Activated CD4-positive, alpha-beta T cell treated with anti-CD3 and anti-CD28 coated beads, Interleukin-2, amount 10 ng/mL, durations not matched to agents 7 days and 5 days (primary cell): ENCODE measurements at places on chromosomes 3 and 15.

- H3K36me3 ChIP-seq: no peaks in the 10 kb centered on the region
- peaks cover 12% of the 10 kb centered on the region for H3K4me1 ChIP-seq
- no peaks in the 10 kb centered on the region for H3K27me3 ChIP-seq
- no peak for DNase-seq
Measured at GRCh38 chr3:195084746-195085145, 186.2 kb downstream of the XXYLT1 start.

DNA sequence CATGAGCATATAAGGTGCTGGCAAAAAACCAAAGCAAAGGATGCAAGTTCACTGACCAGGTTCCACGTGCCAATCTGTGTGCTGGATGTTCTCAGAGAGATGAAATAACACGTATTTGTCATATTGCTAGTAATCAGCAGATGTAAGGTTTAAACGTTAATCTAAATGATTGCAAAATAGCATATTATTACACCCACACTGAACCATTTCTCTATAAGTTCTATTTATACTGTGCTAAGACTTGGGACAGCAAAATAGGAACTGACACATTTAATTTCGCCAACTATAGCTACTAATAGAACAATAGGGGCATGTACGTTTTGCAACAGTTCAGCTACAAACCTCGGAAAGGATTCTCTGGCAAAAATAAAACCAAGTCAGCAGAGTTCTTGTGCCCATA is 350.3 kb upstream of the ZNF385D start:
- no peaks in the 10 kb centered on the region for H3K4me1 ChIP-seq
- no peaks in the 10 kb centered on the region for H3K36me3 ChIP-seq
- H3K4me3 ChIP-seq: no peak overlapping the region
- H3K27ac ChIP-seq: no peak overlapping the region
- H3K27me3 ChIP-seq: no peaks in the 10 kb centered on the region

DNA sequence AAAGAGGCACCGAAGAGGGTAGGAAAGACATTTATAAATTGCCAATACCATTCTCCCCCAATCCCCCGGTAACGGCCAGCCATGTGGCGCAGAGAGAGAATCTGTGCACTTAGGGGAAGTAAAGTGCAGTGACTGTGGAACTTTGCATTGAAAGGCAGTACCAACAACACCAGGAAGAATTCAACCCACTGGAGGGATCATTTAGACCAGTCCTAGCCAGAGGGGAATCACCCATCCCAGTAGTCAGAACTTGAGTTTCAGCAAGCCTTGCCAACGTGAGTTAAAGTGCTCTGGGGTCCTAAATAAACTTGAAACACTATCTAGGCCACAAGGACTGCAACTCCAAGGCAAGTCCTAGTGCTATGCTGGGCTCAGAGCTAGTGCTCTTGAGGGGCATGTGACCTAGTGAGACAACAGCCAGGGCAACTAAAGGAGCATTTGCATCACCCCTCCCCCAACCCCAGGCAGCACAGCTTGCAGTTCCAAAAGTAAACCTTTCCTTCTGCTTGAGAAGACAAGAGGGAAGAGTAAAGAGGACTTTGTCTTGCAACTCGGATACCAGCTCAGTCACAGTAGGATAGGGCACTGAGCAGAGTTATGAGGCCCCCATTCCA is 15.0 kb downstream of the CEP70 start:
- peaks cover 29% of the 10 kb centered on the region for H3K4me1 ChIP-seq
- H3K27ac ChIP-seq: no peak overlapping the region
- H3K36me3 ChIP-seq: peaks cover 24% of the 10 kb centered on the region
- H3K27me3 ChIP-seq: no peaks in the 10 kb centered on the region
- DNase-seq: no peak

DNA sequence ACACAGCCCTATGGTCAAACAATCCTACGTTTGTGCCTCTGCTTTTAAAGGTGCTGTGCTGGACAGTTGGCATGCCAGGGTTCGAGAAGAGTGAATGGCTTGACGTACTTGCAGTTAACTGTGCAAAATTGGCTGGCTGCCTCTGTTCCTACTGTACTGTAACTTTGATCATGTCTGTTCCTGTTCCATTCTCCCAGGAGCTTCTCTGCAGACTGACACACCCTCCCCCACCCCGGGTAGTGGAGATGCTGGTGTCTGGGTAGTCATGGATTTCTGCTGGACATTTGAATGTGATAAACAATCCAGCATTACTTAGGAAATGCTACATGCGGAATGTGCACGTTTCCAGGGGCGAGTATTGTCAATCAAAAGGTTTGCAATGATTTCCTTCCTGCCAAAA is 6.5 kb upstream of the VILL start:
- H3K27ac ChIP-seq: no peak overlapping the region
- no peaks in the 10 kb centered on the region for H3K36me3 ChIP-seq
- peaks cover 5% of the 10 kb centered on the region for H3K4me1 ChIP-seq
- no peaks in the 10 kb centered on the region for H3K27me3 ChIP-seq

- H3K4me3 ChIP-seq: peak overlapping the region; percentile 25
- peak overlapping the region; percentile 87 for H3K27ac ChIP-seq
- no peaks in the 10 kb centered on the region for H3K27me3 ChIP-seq
Measured at GRCh38 chr3:71489315-71489761, 94.2 kb downstream of the FOXP1 start.

DNA sequence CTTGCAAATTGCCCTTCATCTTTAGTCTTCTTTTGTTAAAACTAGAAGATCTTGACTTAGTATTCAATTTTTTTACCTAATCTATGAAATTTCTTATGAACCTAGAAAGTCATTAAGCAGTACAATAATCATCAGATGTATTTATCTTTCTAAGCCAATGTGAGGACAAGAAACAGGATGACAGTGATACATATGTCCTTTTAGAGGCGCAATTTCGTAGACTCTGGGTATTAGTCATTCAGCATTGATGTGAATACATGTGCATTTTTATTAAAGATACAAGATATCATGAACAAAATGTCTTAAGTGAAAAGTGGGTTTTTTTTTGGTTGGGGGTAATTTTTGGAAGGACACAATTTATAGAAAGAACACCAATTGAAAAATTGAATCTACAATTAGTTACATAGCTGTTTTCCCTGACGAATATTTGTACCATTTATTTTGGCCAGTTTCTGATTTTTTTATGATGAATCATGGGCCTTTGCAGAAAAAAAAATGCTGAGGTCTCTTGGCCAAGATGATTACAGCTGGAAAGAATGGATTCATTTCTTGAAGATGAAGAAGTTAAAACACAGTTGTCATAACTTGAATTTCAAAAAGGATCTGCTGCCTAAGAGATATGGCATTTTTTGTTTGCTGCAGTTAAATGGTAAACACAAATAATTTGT is 48.9 kb upstream of the AGTR1 start:
- DNase-seq: no peak
- no peak overlapping the region for H3K4me3 ChIP-seq
- H3K4me1 ChIP-seq: no peaks in the 10 kb centered on the region
- H3K27ac ChIP-seq: no peak overlapping the region
- no peaks in the 10 kb centered on the region for H3K27me3 ChIP-seq

DNA sequence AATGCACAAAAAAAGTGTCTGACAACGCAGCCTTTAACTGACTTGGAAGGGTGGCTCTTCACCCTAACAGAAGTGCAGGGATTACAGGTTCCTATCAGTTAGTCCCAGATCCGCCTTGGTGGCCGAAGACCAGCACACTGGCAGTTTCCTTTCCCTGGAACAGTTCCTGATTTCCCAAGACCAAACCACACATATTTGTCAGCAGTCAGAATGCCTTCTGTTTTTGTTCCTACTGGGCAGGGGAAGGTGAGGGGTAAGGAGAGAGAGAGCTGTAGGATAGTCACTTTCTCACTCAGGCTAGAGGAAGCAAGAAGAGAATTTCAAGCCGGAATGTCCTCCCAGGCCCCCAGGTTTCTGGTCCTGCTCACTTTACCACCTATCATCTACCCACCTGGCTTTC is 9.2 kb downstream of the CXCR6 start:
- peaks cover 47% of the 10 kb centered on the region for H3K4me1 ChIP-seq
- no peak overlapping the region for H3K27ac ChIP-seq
- H3K36me3 ChIP-seq: peaks cover 94% of the 10 kb centered on the region
- H3K4me3 ChIP-seq: no peak overlapping the region
- no peaks in the 10 kb centered on the region for H3K27me3 ChIP-seq
- DNase-seq: no peak

DNA sequence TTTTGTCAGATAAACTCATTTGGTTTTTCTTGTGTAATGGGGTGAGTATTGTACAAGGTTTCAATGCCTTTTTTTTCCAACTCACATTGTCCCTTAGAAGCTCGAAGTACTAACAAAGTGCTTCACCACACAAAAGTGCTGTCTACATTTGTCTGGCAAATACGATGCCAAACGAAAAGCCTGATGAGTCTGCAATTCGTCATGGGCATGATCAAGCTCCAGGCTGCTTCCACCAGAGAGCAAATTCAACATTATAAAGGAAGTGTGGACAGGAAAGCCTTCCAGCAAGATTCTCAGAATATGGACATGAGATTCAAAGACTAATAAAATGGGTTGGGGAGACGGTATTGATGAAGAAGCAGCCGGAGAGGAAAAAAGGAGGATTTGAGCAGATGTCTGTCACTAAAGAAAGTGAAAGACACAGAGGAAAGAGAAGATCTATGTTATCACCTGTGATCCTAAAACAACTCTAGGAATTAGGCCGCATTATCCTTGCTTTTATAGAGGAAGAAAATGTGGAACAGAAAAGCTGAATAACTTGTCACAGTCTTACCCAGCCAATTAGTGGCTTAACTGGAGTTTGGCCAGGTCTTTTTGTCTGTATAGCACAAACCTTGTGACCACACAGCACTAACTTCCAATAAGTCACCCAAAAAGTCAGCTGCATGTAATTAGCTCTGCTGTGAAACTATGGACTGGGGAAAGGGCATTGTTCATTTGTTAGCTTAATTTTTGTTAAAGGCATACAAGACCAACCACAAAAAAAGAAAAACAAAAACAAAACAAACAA is 494.8 kb downstream of the FHIT start:
- no peak overlapping the region for H3K4me3 ChIP-seq
- no peaks in the 10 kb centered on the region for H3K27me3 ChIP-seq
- peaks cover 18% of the 10 kb centered on the region for H3K4me1 ChIP-seq
- H3K36me3 ChIP-seq: peaks cover 3% of the 10 kb centered on the region
- DNase-seq: no peak

DNA sequence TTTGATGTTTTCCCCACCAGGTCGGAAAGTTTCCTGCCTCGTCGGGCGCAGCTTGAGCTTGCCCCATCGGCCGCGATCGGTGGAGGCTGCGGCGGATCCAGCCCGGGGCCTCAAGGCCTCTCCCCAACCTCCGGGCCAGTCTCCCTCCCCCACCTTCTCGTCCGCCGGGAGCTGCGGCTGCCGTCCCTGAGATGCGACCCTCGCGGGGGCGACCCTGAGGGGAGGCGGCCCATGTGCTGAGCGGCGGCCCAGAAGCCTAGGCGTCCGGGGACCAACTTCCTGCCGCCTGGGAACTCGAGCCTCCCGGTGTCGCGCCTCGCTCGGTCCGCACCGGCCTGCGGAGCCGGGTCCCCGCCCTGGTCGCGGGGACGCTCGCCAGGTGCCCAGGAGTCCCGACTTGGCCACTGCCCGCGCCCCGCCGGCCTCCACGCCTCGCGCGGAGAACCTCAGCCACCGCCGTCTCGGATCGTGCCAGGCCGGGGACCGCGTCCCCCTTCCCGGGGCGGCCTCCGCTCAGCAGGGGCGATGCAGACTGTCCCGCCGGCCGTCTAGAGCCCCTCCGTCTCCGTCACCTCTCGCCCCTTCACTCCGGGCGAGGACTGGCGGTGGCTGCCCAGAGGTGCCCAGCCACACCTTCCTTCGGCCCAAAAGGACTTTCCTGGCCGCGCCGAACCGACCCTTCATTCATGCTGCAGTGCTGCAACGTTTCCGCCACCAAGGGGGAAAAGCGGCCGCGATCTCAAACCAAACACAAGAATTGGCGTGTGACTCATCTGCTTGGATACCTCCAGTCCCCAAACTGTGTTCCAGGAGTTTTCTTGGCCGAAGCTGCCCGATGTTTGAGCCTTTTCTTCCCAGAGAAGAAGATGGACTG is 656 bp downstream of the SLMAP start:
- peak overlapping the region; percentile 98 for H3K27ac ChIP-seq
- DNase-seq: peak; percentile 46
- peaks cover 31% of the 10 kb centered on the region for H3K36me3 ChIP-seq
- peak overlapping the region; percentile 98 for H3K4me3 ChIP-seq
- peaks cover 5% of the 10 kb centered on the region for H3K27me3 ChIP-seq

DNA sequence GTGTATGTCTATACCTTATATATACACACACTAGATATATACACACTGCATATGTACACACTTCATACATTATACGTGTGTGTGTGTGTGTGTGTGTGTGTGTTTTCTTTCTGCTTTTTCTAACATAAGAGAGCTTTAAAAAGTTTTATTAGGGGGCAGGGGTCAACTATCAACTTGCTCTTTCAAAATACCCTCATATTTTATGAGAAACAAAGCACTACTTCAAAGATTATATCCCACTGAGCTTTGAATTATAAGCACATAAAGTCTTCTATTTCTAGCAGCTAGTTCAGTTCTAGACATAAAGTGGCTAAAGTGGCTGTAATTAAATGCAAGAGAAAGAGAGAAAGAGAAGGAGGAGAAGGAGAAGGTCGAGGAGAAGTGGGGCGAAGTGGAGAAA is 1361.3 kb downstream of the ZPLD1 start:
- H3K4me3 ChIP-seq: no peak overlapping the region
- H3K4me1 ChIP-seq: no peaks in the 10 kb centered on the region
- no peak overlapping the region for H3K27ac ChIP-seq

- DNase-seq: no peak
- no peaks in the 10 kb centered on the region for H3K27me3 ChIP-seq
- no peaks in the 10 kb centered on the region for H3K36me3 ChIP-seq
- no peak overlapping the region for H3K27ac ChIP-seq
- H3K4me1 ChIP-seq: no peaks in the 10 kb centered on the region
- H3K4me3 ChIP-seq: no peak overlapping the region
Measured at GRCh38 chr3:299590-300301, 103.2 kb downstream of the CHL1 start.

- peaks cover 5% of the 10 kb centered on the region for H3K4me1 ChIP-seq
- no peaks in the 10 kb centered on the region for H3K27me3 ChIP-seq
- no peak overlapping the region for H3K4me3 ChIP-seq
- H3K36me3 ChIP-seq: peaks cover 42% of the 10 kb centered on the region
Measured at GRCh38 chr15:66482539-66482938, 15.0 kb downstream of the SNAPC5 start.

GRCh38 chr3:7630351-7630911 is 769.5 kb downstream of the GRM7 start:
- DNase-seq: no peak
- no peak overlapping the region for H3K27ac ChIP-seq
- H3K4me3 ChIP-seq: no peak overlapping the region
- H3K4me1 ChIP-seq: no peaks in the 10 kb centered on the region
